ENCODE measurements at places on chromosomes 2 and 18.

DNA sequence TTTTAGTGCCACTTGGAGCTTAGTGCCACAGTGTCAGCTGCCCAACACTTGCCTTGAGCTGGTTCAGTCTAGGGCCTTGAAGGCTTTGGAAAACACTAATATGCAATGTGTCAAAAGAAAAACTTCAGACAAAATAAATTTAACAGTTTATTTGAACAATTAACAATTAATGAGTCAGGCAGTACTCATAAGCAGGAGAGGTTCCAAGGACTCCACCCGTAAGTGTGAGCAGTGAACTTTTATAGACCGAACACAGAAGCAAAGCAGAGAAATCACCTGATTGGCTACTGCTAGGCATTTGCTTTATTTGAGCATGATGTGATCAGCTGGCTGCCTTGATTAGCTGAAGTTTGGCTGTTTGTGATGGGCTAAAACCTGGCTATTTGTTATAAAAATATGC is 49.5 kb upstream of the TBC1D8 start:
- peaks cover 9% of the 10 kb centered on the region for H3K4me1 ChIP-seq
- no peak overlapping the region for H3K27ac ChIP-seq
- H3K4me3 ChIP-seq: no peak overlapping the region
- DNase-seq: no peak
- H3K36me3 ChIP-seq: no peaks in the 10 kb centered on the region

DNA sequence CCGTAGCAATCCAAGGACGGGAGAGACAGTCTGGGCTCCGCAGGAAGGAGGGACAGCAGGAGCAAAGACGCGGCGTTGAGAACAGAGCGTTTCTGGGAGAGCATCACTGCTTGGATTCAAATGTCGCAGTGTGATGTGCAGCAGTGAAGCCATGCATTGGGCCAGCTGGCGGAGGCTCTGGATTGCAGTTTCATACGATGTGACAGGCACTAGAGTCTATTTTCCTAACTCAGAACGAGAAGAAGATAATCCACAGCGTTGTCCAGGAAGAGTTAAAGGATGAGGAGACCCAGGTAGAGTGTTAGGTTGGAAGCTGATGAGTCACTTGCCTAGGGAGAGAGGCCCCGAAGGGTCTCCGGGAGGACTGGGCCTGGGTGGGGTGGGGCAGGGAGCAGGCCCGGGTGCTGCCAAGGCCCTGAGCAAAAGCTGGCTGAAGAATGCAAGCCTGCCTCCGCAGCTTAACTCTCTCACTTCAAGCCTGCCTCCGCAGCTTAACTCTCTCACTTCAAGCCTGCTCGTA is 17.7 kb upstream of the SEMA4C start:
- H3K4me3 ChIP-seq: no peak overlapping the region
- H3K27ac ChIP-seq: no peak overlapping the region
- H3K4me1 ChIP-seq: peaks cover 14% of the 10 kb centered on the region
- no peak for DNase-seq
- H3K36me3 ChIP-seq: peaks cover 1% of the 10 kb centered on the region
- peaks cover 2% of the 10 kb centered on the region for H3K27me3 ChIP-seq

DNA sequence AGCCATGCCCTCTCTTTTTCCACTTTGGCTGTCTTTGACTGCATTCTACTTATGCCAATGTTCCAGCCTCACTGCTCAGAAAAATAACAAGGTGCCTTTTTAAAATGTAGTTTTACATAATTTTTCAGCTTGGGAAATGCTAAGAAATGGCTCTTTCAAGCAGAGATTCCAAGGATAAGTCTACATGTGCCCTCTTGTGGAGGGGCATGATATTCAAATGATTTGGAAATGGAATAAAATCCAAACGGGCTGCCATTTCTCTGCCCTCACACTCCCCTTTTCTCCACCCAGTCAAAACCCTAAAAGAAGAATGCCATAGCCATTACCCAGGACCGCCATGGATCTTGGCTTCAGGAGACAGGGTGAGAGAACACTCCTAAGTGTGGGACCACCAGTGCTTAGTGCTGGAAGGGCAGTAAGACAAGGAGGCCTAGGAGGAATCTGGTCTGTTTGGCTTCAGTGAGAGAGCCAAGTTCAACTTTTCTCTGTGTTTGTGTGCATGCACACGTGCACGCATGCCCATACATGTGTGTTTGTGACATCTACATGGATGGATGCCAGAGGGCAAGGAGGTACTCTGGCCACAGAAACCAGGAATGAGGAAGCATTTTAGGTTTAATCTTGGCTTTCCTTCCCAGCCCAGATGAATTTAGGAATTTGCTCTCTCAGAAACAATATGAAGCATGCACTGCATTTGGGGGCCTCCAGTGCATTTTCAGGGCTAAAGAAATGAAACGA is 174.0 kb upstream of the SLC14A2 start:
- H3K4me1 ChIP-seq: no peaks in the 10 kb centered on the region
- no peak overlapping the region for H3K4me3 ChIP-seq
- DNase-seq: no peak
- peaks cover 6% of the 10 kb centered on the region for H3K27me3 ChIP-seq
- H3K36me3 ChIP-seq: no peaks in the 10 kb centered on the region

DNA sequence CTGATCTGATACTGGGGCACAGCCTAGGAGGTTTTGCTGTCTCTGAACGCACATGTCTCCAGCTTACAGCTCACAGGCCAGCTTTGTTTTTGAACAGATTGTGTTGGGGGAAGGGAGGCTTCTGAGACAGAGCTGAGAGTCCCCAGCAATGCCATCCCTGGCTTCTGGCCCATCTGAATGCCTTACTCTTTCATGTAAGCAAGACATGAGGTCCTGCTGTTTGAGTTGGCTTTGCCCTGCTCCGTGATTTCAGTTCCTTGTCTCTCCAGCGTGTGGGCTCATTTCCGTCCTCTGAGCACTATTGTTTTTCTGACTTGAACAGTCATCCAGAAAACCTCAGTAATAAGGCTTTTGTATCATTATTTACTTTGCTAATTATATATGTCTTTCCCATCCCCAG is 194.9 kb upstream of the TNP1 start:
- H3K27ac ChIP-seq: no peak overlapping the region
- no peaks in the 10 kb centered on the region for H3K36me3 ChIP-seq
- no peaks in the 10 kb centered on the region for H3K4me1 ChIP-seq
- no peak for DNase-seq

DNA sequence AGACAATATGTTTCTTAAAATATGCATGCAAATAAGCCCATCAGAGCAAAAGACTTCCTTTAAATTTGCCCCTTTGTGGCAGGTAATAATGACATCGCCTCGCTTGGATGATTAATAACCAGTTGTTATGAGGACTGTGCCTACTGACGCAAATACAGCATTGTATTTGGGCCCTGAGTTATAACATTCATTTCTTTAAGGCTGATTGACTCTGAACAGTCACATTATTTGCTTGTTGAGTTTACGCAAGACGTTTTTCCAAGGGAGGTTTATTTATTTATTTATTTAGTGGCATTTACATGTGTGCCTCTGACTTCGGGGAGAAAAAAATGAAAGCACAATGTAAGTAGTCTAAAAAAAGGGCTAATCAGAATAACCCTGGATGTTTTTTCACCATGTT is 88.3 kb downstream of the SLC8A1 start:
- peaks cover 6% of the 10 kb centered on the region for H3K4me1 ChIP-seq
- peaks cover 2% of the 10 kb centered on the region for H3K27me3 ChIP-seq
- no peak overlapping the region for H3K4me3 ChIP-seq
- no peak for DNase-seq

DNA sequence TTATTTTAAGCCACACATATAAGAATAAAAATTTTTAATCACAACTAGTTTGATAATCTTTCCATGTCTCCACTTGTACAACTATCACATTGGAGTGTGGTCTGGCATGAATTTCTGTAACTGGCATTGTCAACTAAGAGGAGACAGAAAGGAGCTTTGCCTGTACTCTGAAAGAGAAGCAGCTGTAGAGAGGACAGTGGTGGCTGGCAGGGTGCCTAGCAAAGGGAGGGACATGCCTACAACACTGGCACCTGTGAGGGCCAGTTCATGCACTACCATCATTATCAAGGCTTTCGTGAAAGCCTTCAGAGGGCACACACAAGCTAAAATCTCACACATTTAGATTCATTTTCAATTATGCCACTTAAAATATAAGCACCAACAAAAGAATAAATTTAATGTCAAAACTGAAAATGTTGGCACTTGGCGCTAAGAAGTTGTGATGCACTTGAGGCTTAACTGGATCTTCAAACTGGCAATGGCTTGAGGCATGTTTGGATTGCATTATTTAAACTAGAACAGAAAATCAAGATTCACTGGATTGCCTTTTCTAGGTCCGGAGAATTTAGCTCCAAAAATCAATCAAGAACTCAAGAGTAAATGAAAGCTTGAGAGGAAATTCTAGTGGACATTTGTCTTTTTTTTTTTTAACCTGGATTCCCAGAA is 238.6 kb downstream of the ZNF385B start:
- H3K4me1 ChIP-seq: no peaks in the 10 kb centered on the region
- no peak overlapping the region for H3K4me3 ChIP-seq
- DNase-seq: no peak
- H3K27me3 ChIP-seq: peaks cover 5% of the 10 kb centered on the region
- H3K36me3 ChIP-seq: no peaks in the 10 kb centered on the region

GRCh38 chr18:47747260-47747795 is 183.1 kb downstream of the SMAD2 start:
- DNase-seq: no peak
- H3K36me3 ChIP-seq: no peaks in the 10 kb centered on the region
- no peak overlapping the region for H3K27ac ChIP-seq
- H3K27me3 ChIP-seq: peaks cover 19% of the 10 kb centered on the region
- peaks cover 5% of the 10 kb centered on the region for H3K4me1 ChIP-seq

- DNase-seq: no peak
- H3K27me3 ChIP-seq: no peaks in the 10 kb centered on the region
- no peak overlapping the region for H3K27ac ChIP-seq
- H3K4me3 ChIP-seq: no peak overlapping the region
- H3K36me3 ChIP-seq: peaks cover 6% of the 10 kb centered on the region
Measured at GRCh38 chr2:118169359-118170005, 81.2 kb downstream of the INSIG2 start.

GRCh38 chr2:568639-569235 is 108.5 kb downstream of the TMEM18 start:
- no peaks in the 10 kb centered on the region for H3K4me1 ChIP-seq
- H3K4me3 ChIP-seq: no peak overlapping the region
- H3K36me3 ChIP-seq: no peaks in the 10 kb centered on the region
- H3K27ac ChIP-seq: no peak overlapping the region

GRCh38 chr2:240561325-240561971 is 1.3 kb downstream of the DUSP28 start:
- no peak for DNase-seq
- no peaks in the 10 kb centered on the region for H3K27me3 ChIP-seq
- peaks cover 35% of the 10 kb centered on the region for H3K36me3 ChIP-seq
- peaks cover 79% of the 10 kb centered on the region for H3K4me1 ChIP-seq

GRCh38 chr2:58967736-58968135 is 726.6 kb upstream of the FANCL start:
- no peak overlapping the region for H3K27ac ChIP-seq
- DNase-seq: no peak
- H3K27me3 ChIP-seq: no peaks in the 10 kb centered on the region
- H3K4me1 ChIP-seq: no peaks in the 10 kb centered on the region
- H3K4me3 ChIP-seq: no peak overlapping the region

GRCh38 chr2:29749041-29749440 is 172.3 kb downstream of the ALK start:
- no peak overlapping the region for H3K4me3 ChIP-seq
- peaks cover 3% of the 10 kb centered on the region for H3K27me3 ChIP-seq
- no peak overlapping the region for H3K27ac ChIP-seq
- no peaks in the 10 kb centered on the region for H3K36me3 ChIP-seq

- H3K27ac ChIP-seq: no peak overlapping the region
- H3K36me3 ChIP-seq: no peaks in the 10 kb centered on the region
- H3K4me3 ChIP-seq: no peak overlapping the region
- no peaks in the 10 kb centered on the region for H3K27me3 ChIP-seq
- H3K4me1 ChIP-seq: no peaks in the 10 kb centered on the region
Measured at GRCh38 chr2:192655916-192656315, 461.2 kb upstream of the TMEFF2 start.

DNA sequence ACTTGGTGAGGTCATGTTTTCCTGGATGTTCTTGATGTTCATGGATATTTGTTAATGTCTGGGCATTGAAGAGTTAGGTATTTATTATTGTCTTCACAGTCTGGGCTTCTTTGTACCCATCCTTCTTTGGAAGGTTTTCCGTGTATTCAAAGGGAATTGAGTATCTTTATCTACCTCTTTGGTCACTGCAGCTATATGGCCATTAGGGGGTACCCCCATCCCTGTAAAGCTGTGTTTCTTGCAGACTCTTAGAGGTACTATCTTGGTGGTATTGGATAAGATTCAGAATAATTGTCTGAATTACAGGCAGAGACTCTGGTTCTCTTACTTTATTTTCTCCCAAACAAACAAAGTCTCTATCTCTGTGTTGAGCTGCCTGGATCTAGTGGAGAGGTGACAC is 401.6 kb upstream of the FSIP2 start:
- H3K4me3 ChIP-seq: no peak overlapping the region
- H3K36me3 ChIP-seq: no peaks in the 10 kb centered on the region
- H3K4me1 ChIP-seq: no peaks in the 10 kb centered on the region
- H3K27ac ChIP-seq: no peak overlapping the region
- no peak for DNase-seq
- H3K27me3 ChIP-seq: no peaks in the 10 kb centered on the region

DNA sequence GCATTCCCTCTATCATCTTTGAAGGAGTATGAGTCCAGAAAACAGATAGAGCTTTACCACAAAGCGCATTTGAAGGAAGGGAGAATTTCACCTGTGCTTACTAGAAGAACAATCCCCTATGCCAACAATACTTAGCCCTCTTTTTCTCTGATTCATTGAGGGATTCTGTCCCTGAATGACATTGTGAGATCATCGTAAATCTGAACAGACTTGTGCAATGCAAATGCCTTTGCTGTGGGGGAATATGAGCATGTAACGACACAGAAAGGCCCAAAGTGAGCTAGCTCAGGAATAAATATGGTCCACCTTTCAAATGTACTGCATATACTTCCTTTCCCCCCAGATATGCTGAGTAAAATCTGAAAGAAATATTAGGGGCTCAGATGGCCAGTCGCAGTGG is 67.6 kb downstream of the SCN1A start:
- H3K4me3 ChIP-seq: no peak overlapping the region
- peaks cover 8% of the 10 kb centered on the region for H3K27me3 ChIP-seq
- no peak for DNase-seq
- no peaks in the 10 kb centered on the region for H3K4me1 ChIP-seq

GRCh38 chr2:98381494-98381893 is 35.2 kb downstream of the CNGA3 start:
- no peak overlapping the region for H3K27ac ChIP-seq
- DNase-seq: no peak
- peaks cover 9% of the 10 kb centered on the region for H3K27me3 ChIP-seq

DNA sequence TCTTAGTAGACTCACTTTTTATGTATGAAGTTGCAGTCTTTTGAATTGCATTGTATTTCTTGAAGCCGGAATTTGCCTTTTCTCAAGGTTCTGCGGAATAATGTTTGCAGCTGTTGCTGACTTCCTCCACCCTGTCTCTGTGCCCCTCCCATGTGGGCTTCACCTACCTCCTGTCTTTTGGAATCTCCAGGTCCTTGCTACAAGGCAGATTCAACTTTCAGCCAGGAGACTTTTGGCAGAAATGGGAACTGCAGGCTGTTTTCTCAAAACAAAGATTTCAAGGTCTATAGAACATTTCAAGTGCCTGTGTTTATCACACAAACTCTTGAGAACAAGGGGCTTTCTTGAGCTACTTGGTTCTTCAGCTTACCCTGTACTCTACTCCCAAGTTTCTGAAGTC is 25.6 kb downstream of the ZNF236 start:
- H3K4me3 ChIP-seq: no peak overlapping the region
- H3K36me3 ChIP-seq: peaks cover 18% of the 10 kb centered on the region
- no peak for DNase-seq
- peaks cover 19% of the 10 kb centered on the region for H3K4me1 ChIP-seq
- no peak overlapping the region for H3K27ac ChIP-seq

- no peaks in the 10 kb centered on the region for H3K27me3 ChIP-seq
- peaks cover 31% of the 10 kb centered on the region for H3K4me1 ChIP-seq
- H3K36me3 ChIP-seq: peaks cover 6% of the 10 kb centered on the region
- no peak for DNase-seq
- peak overlapping the region; percentile 48 for H3K4me3 ChIP-seq
- peak overlapping the region; percentile 25 for H3K27ac ChIP-seq
Measured at GRCh38 chr2:62801814-62802523, 96.5 kb downstream of the EHBP1 start.
